Subcutaneous preadipocyte (primary cell): ENCODE measurements at places on chromosomes 6 and 20. TPM values are rescaled to one million over a fixed set of nuclear protein-coding genes. Genes with fewer than 3 reads are reported as not detected.

FHL5 gene
- under 0.01 TPM in 1 of 2 replicates, not detected in the other for total RNA-seq

LINC00237 gene
- not detected in 2 replicates for total RNA-seq

KHDC1 gene
- total RNA-seq, result 2.5 and 2.6 TPM in 2 replicates

ARFGEF3 gene
- total RNA-seq, result under 0.01 and 0.20 TPM in 2 replicates

SEMG1 gene
- not detected in 2 replicates for total RNA-seq

GPLD1 gene
- under 0.01 and 0.73 TPM in 2 replicates for total RNA-seq

VSX1 gene
- not detected in 2 replicates for total RNA-seq

LAMA4 gene
- 511 and 632 TPM in 2 replicates for total RNA-seq

NKX2-2 gene
- total RNA-seq, result 0.20 TPM in 1 of 2 replicates, not detected in the other

MKKS gene
- total RNA-seq, result 4.4 and 5.9 TPM in 2 replicates

DNAH8 gene
- not detected in 2 replicates for total RNA-seq

ISM1 gene
- 0.78 and 1.5 TPM in 2 replicates for total RNA-seq

CTCFL gene
- total RNA-seq, result not detected in 2 replicates

C20orf144 gene
- total RNA-seq, result 0.20 TPM in 1 of 2 replicates, not detected in the other

BFSP1 gene
- total RNA-seq, result 0.73 and 0.98 TPM in 2 replicates

PEX7 gene
- total RNA-seq, result 5.5 and 6.8 TPM in 2 replicates

ANKRD60 gene
- total RNA-seq, result not detected in 2 replicates

ADAM33 gene
- 88.6 and 101 TPM in 2 replicates for total RNA-seq

C6orf141 gene
- 1.5 and 6.5 TPM in 2 replicates for total RNA-seq

SHLD1 gene
- 0.73 and 1.4 TPM in 2 replicates for total RNA-seq

GPR6 gene
- not detected in 2 replicates for total RNA-seq

GSTA2 gene
- not detected in 2 replicates for total RNA-seq

PLAGL2 gene
- 2.2 and 3.5 TPM in 2 replicates for total RNA-seq

VARS2 gene
- 10.7 and 18.4 TPM in 2 replicates for total RNA-seq

ADGRB3 gene
- under 0.01 and 0.78 TPM in 2 replicates for total RNA-seq

SMIM13 gene
- total RNA-seq, result 5.1 and 6.6 TPM in 2 replicates

PNLDC1 gene
- 0.73 TPM in 1 of 2 replicates, not detected in the other for total RNA-seq

TP53RK gene
- total RNA-seq, result 18.6 and 19.1 TPM in 2 replicates

MC3R gene
- total RNA-seq, result not detected in 2 replicates

SEL1L2 gene
- not detected in 2 replicates for total RNA-seq

RFX6 gene
- not detected in 2 replicates for total RNA-seq

OR2J3 gene
- not detected in 2 replicates for total RNA-seq

PDYN gene
- total RNA-seq, result not detected in 2 replicates

CHRNA4 gene
- total RNA-seq, result not detected in 2 replicates

C6orf163 gene
- 2.7 and 2.9 TPM in 2 replicates for total RNA-seq

POPDC3 gene
- 23.7 and 24.6 TPM in 2 replicates for total RNA-seq

CFB gene
- total RNA-seq, result 6.3 and 10.7 TPM in 2 replicates

TINAG gene
- total RNA-seq, result not detected in 2 replicates

GABRR1 gene
- not detected in 2 replicates for total RNA-seq

SUMO4 gene
- 1.8 and 2.7 TPM in 2 replicates for total RNA-seq

SIRPD gene
- not detected in 2 replicates for total RNA-seq

WFDC5 gene
- total RNA-seq, result not detected in 2 replicates

KHDC1L gene
- total RNA-seq, result not detected in 2 replicates

FOXF2 gene
- 5.1 and 5.5 TPM in 2 replicates for total RNA-seq

TRDN gene
- not detected in 2 replicates for total RNA-seq

MYCT1 gene
- total RNA-seq, result not detected in 2 replicates

CDC25B gene
- 66.9 and 91.1 TPM in 2 replicates for total RNA-seq

GJA10 gene
- total RNA-seq, result not detected in 2 replicates

RGS17 gene
- total RNA-seq, result 26.1 and 28.9 TPM in 2 replicates

EYS gene
- under 0.01 and 0.39 TPM in 2 replicates for total RNA-seq

SERPINB6 gene
- total RNA-seq, result 88.2 and 112 TPM in 2 replicates

SCUBE3 gene
- total RNA-seq, result 3.3 and 26.2 TPM in 2 replicates

ZMYND8 gene
- 39.7 and 66.1 TPM in 2 replicates for total RNA-seq

VPS16 gene
- 44.4 and 54.4 TPM in 2 replicates for total RNA-seq

UBD gene
- total RNA-seq, result not detected in 2 replicates
